Activated CD4-positive, alpha-beta T cell treated with anti-CD3 and anti-CD28 coated beads for 36 hours (primary cell): ENCODE measurements at places on chromosomes 2 and 18. TPM values are rescaled to one million over a fixed set of nuclear protein-coding genes. Genes with fewer than 3 reads are reported as not detected.

GPAT2 gene
- 8.4 TPM for total RNA-seq

DNA sequence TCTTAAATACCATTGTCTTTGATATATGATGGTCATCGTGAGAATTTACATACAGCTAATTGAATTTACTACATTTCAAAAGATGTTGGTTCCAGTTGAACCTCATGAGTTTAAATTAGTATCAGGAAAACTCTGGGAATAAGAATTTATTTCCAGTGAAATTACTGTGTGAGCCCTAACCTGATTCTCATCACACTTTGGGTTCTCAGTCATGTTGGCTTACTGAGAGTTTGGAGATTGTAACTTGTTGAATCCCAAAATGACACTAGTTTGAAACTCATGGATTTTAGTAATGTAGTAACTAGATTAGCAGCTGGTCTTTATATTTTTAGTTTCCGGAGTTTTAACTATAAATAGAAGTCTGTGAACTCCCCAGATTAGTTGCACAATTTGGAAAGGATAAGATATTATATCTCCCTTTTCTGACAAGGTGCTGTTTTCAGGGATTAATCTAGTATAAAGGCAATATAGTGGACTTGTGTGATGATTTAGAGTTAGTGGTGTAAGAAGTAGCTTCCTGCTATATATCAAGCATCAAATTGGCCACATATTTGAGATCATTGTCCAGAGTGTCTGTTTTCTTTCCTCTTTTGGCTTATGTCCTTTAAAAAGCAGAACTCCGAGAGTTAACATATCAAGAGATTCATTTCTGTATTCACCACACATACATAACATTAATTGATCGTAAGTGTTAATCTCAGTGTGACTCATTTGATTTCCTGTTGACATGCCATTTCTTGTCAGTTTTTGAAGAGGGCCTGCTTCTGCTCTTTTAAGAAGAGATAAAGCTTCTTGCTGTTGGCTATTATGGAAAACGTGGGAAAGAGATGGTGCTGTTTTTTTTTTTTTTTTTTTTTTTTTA lies 15.7 kb downstream of the NDUFV2 start:
- H3K36me3 ChIP-seq, result peaks cover 63% of the 10 kb centered on the region
- DNase-seq, result no peak
- peak overlapping the region; percentile 99 for H3K27ac ChIP-seq

- H3K27me3 ChIP-seq, result no peaks in the 10 kb centered on the region
- H3K27ac ChIP-seq, result no peak overlapping the region
- no peaks in the 10 kb centered on the region for H3K36me3 ChIP-seq
- no peak overlapping the region for H3K4me3 ChIP-seq
Measured at GRCh38 chr2:107091163-107091864, 205.3 kb upstream of the ST6GAL2 start.

NLRC4 gene
- 0.07 TPM for total RNA-seq

ZNF532 gene
- total RNA-seq, result 7.7 TPM

DNA sequence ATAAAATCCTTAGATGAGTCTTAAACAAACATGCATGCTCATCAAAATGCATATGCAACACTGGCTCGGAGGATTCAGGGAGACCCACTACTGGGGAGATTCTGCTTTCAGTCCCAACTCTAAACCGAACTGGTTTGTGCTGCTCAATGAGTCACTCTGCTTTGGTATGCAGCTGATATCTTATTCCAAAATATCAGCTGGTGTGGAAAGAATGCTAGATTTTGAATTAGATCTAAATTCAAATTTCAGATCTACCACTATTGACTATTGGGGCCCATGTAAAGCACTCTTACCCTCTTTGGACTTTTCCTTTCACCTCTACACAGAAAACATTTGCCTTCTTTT lies 39.2 kb upstream of the TTN start:
- DNase-seq, result no peak
- H3K36me3 ChIP-seq, result peaks cover 12% of the 10 kb centered on the region
- H3K4me1 ChIP-seq, result no peaks in the 10 kb centered on the region
- no peak overlapping the region for H3K4me3 ChIP-seq

LIMS3 gene
- total RNA-seq, result 0.11 TPM

MC2R gene
- not detected for total RNA-seq

AGXT gene
- not detected for total RNA-seq

CCDC150 gene
- 11.8 TPM for total RNA-seq

DNA sequence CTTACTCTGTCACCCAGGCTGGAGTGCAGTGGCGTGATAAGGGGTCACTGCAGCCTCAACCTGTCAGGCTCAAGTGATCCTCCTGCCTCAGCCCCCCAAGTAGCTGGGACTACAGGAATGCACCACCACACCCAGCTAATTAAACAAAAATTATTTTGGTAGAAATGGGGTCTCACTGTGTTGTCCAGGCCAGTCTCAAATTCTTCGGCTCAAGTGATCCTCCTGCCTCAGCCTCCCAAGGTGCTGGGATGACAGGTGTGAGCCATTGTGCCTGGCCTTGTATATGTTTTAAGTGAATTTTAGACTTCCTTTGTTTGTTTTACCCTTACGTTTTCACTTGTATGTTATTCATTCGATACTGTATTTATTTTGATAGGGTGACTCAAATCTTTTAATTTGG lies 34.7 kb upstream of the ITSN2 start:
- no peak overlapping the region for H3K27ac ChIP-seq
- H3K27me3 ChIP-seq, result peaks cover 1% of the 10 kb centered on the region
- H3K4me1 ChIP-seq, result no peaks in the 10 kb centered on the region
- H3K36me3 ChIP-seq, result no peaks in the 10 kb centered on the region

- no peaks in the 10 kb centered on the region for H3K4me1 ChIP-seq
- no peak for DNase-seq
- no peaks in the 10 kb centered on the region for H3K36me3 ChIP-seq
- no peak overlapping the region for H3K27ac ChIP-seq
- no peaks in the 10 kb centered on the region for H3K27me3 ChIP-seq
Measured at GRCh38 chr2:206328974-206329373, 54.5 kb downstream of the ZDBF2 start.

LRRTM4 gene
- not detected for total RNA-seq

UGT1A3 gene
- not detected for total RNA-seq

RGPD5 gene
- total RNA-seq, result 25.4 TPM

CYTIP gene
- 536 TPM for total RNA-seq

- DNase-seq, result no peak
- no peaks in the 10 kb centered on the region for H3K4me1 ChIP-seq
- H3K27me3 ChIP-seq, result no peaks in the 10 kb centered on the region
- H3K4me3 ChIP-seq, result no peak overlapping the region
Measured at GRCh38 chr18:29123706-29124530, 947.0 kb upstream of the CDH2 start.

DNA sequence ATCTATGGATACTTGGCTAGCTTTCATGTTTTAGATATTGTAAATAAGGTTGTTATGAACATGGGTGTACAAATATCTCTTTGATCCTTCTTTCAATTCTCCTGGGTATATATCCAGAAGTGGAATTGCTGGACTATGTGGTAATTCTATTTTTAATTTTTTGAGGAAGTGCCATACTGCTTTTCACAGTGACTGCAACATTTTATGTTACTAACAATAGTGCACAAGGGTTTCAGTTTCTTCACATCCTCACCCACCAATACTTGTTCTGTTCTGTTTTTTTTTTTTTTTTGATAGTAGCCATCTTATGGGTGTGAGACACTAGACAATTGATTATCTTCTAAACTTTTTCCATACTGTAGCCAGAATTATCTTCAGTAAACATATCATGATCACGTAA lies 17.3 kb upstream of the NEUROD1 start:
- H3K4me3 ChIP-seq, result no peak overlapping the region
- DNase-seq, result no peak
- H3K27ac ChIP-seq, result no peak overlapping the region

DNA sequence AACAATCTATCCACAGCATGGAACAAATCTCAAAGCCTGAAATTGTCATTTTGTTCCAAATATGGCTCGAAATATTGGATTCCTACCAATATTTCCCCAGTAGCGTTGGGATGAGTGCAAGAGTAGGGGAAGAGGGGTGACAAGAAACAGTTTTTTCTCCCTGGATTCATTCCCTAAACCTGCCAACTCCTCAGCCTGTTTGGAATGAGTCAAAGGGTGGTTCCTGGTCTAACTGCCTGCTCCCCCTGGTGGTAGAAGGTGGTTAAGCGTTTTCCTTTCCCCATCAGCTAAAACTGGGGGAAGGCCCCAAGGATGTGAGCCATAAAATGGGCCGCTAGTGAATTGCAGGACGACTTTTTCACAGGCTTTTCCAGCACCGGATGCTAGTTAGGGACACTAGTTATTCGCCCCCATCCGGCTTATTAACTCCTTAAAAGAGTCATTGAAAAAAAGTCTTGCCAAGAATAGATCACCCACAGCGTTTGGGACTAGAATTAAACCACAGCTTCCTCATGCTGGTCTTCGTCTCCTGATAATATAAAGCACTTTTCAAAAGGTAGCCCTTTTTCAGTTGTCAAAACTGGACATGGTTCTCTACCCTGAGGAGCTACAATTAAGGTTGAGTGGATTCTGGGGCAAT lies 72.5 kb downstream of the DHRS9 start:
- DNase-seq, result peak; percentile 75
- no peaks in the 10 kb centered on the region for H3K27me3 ChIP-seq
- H3K4me1 ChIP-seq, result no peaks in the 10 kb centered on the region
- no peak overlapping the region for H3K27ac ChIP-seq
- no peak overlapping the region for H3K4me3 ChIP-seq

DNA sequence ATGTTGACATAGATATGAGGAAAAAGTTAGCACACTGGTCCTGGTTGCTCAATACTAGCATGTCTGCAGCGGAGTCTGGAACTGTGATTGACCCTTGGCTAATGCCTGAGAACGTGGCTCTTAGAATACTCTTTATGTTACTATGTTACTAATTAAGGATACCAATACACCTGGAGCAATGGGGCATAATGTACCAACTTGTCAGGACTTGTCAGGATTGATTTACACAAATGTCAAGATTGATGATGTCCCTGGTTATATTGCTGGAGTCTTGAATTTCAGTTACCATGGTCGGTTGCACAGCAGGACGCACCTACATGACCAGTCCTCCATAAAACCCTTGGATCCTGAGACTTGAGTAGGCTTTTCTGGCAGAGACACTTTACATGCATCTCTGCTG lies 810.9 kb downstream of the CPS1 start:
- no peak for DNase-seq
- H3K4me3 ChIP-seq, result no peak overlapping the region
- no peaks in the 10 kb centered on the region for H3K27me3 ChIP-seq
- H3K27ac ChIP-seq, result no peak overlapping the region
- no peaks in the 10 kb centered on the region for H3K4me1 ChIP-seq

ZSWIM2 gene
- total RNA-seq, result not detected

DNA sequence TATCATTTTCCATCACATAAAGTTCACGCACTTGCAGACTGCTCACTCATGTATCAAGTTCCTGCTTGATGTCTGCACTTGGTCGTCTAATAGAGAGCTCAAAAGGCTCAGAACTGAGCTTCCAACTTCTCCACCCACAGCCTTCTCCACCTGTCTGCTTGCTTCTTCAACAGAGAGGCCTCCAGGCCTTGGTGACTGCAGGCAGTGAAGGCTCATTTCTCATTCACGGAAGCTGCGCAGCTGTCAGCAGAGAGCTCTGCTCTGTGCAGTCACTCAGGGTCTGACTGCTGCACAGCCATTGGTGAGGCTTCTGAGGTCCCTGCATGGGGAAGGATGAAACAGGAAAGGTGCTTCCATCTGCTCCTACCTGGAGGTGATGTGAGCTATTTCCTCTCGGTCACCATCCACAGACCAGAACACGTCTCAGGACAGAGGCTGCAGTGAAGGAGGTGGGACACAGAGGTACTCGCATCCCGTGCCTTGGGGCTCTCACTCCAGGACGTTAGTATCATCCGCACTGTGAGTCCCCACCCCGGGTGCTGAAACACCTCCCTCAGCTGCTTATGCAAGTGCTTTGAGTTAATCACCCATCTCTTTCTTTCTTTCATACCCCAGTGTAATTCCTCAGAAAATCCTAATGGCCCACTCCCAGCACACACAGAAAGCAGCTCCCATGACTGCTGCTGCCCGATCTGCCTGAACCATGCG lies 126.2 kb downstream of the TMEM18 start:
- no peaks in the 10 kb centered on the region for H3K4me1 ChIP-seq
- H3K36me3 ChIP-seq, result no peaks in the 10 kb centered on the region
- no peak overlapping the region for H3K4me3 ChIP-seq
- DNase-seq, result no peak
- no peak overlapping the region for H3K27ac ChIP-seq

DNA sequence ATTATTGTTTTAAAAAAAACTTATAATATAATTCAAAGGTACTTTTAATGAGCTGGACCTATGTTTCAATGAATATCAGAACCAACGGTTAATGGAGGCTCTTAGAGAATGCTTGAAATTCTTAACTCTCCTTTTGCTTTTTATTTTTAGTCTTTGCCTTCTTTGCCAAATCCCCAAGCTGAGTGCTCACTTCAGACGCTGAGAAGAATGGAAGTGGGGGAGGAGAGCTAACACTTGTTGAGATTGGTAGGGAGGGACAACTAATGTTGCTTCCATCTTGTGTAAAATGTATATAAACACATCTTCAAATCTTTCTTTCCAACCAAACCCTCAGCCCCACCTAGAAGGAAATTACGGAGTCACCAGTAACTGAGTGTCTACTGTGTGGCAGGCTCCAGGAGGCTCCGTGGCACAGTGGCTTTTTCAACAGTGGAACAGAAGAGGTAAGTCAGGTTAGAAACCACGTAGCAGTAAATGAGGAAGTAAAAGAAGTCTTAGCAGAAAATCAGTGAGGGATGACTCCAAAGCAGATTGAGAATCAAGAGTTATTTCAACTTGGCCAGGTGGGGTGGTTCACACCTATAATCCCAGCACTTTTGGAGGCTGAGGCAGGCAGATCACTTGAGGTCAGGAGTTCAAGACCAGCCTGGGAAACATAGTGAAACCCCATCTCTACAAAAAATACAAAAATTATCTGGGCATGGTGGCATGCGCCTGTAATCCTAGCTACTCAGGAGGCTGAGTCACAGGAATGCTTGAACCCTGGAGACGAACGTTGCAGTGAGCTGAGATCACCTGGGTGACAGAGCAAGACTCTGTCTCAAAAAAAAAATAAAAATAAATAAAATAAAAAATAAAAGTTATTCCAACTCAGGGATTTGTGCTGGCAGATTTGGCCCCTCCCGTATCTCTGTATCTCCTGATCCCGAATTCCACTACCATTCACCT lies 45.0 kb upstream of the CREB1 start:
- DNase-seq, result no peak
- H3K27me3 ChIP-seq, result no peaks in the 10 kb centered on the region
- H3K27ac ChIP-seq, result no peak overlapping the region
- H3K36me3 ChIP-seq, result no peaks in the 10 kb centered on the region
- peaks cover 29% of the 10 kb centered on the region for H3K4me1 ChIP-seq
- H3K4me3 ChIP-seq, result no peak overlapping the region

PAX8 gene
- total RNA-seq, result 2.1 TPM

SULT1C3 gene
- total RNA-seq, result not detected

STON1 gene
- 0.97 TPM for total RNA-seq

DNA sequence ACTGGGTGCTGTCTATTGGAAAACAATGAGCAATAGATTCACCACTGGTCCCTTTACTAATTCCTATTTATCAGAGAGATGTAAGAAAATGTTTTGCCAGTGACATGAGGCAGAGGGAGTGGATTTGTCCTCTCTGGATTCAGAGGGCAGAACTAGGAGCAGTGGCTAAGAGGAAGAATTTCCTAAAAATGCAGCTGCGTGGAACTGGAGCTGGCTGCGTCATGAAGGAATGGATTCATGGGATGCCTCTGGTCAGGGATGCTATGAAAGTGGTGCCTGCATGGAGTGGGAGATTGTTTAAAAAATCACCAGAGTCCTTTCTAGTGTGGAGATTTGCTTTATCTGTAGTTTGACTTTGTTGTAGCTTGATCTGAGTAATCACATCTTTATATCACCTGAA lies 78.3 kb downstream of the ARHGEF33 start:
- H3K27ac ChIP-seq, result no peak overlapping the region
- H3K4me3 ChIP-seq, result no peak overlapping the region
- H3K27me3 ChIP-seq, result no peaks in the 10 kb centered on the region
- H3K36me3 ChIP-seq, result no peaks in the 10 kb centered on the region
- DNase-seq, result no peak
- H3K4me1 ChIP-seq, result no peaks in the 10 kb centered on the region

IL1A gene
- total RNA-seq, result 6.6 TPM
